CD4-positive, alpha-beta T cell treated with Interleukin-15 for 1 hour (primary cell): ENCODE measurements at places on chromosomes 5 and 9.

- no peak for DNase-seq
These were observed 9.3 kb upstream of the KIF4B start for GRCh38 chr5:155004138-155004744.

- DNase-seq: no peak
These were observed 60.1 kb upstream of the FCHO2 start for GRCh38 chr5:72895758-72896157.

DNA sequence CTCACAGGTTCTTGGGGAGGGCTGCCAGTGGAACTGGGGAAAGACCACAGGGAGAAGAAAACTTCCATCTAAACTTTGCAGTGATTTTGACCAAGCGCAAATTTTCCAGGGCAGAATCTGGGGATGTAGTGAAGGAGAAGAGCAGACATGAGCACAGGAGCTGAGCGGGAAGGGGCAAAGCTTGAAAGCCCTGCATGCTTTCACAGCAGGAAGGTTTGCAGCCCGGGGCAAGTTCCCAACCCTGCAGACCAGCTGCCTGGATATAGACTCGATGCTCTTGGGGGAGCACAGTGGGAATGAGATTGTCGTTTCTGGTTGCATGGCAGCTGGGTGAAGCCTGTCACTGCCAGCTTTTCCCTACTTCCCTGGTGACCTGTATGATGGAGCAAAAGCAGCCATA, 276.8 kb upstream of the RORB start:
- DNase-seq: no peak

DNA sequence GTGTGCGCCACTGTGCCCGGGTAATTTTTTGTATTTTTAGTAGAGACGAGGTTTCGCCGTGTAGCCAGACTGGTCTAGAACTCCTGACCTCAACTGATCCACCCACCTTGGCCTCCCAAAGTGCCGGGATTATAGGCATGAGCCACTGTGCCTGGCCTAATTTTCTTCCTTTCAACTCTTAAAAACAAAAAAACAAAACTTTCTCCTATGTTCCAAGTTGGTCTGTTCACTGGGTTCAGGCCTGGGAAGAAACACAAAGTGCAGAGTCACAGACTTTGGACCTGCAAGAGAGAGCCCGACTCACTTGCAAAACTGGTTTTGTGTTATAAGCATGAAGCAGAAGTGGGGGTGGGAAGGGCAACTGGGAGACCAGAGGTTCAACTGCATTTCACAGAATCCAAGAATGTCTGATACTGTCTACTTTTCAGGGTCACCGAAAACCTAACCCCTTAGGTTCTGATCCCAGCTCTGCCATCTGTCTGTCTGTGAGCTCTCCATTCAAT, 5.2 kb upstream of the HDHD3 start:
- no peak for DNase-seq

DNA sequence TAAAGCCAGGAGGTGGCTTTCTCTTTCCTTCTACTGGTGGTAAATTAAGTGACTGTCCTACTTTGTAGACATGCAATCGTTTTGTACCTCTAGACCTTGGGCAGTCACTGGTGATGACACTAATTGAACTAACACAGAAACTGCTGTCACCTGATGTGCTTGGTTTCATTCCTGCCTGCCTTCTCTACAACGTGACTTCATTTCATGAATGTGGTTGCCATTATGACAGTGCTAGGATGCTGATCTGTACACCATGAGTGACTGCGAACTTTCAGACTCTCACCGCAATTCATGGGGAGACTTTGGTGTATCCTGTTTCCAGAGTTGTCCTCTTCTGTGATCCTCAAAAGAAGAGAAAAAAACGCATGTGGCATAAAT, 47.5 kb downstream of the UBE2QL1 start:
- no peak for DNase-seq

- DNase-seq: no peak
These were observed 119.9 kb downstream of the PAX5 start for GRCh38 chr9:36914212-36914577.

DNA sequence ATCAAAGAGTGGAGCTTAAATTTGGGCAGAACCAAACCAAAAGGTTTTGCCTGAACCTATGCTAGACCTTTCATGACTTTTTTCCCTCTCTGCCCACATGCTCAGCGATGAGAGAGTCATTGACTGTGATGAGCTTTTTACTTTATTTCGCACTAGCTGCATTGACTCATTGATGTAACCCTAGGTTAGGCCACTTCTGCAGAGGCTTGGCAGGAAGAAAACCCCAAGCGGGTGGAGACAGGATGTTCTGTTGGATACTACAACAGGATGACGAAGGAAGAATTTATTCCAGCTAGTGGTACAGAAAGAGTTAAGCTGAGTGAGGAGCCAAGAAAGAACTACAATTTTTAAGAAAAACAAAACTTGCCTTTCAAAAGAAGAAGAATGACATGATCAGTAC, 18.4 kb downstream of the AGXT2 start:
- no peak for DNase-seq

- no peak for DNase-seq
These were observed 48.9 kb downstream of the DAB2IP start for GRCh38 chr9:121700165-121700831.

- no peak for DNase-seq
These were observed 597.9 kb downstream of the DMRTA1 start for GRCh38 chr9:23044549-23044948.

- no peak for DNase-seq
These were observed 15.6 kb downstream of the VCAN start for GRCh38 chr5:83487155-83487554.

DNA sequence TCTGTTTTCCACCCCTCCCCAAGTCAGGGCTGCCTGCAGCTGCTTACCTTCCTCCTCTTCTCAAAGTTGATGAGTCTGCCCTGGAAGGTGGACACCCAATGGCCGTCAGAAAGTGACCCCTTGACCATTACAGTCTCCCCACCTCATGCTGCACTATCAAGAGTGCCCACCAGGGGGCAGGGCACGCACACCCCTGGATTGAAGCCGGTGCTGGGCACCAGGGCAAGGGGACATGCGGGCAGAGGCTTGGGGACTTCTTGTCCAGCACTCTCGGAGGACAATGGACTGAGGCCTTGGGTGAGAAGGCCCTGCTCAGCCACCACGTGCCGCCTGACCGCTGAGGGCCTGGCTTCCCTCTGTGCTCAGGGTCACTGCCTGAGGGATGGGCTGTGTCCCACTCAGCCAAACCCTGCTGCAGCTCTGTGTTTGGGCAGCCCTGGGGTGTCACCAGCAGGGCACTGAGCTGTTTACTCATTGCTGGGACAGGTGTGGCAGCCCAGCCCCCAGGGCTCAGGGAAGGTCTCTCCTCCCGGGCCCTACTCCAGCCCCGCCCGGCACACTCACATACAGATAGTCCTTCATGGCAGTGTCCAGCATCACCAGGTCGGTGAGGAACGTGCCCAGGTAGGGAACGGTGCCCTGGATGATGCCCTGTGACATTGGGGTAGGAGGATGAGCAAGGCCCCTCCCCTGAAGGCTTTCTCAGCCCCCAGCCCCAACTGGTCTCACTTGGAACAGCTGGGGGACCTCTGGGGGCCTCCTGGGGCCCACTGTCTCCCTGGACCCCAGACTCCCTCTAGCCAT, 17.7 kb downstream of the RALGDS start:
- DNase-seq: peak; percentile 46

DNA sequence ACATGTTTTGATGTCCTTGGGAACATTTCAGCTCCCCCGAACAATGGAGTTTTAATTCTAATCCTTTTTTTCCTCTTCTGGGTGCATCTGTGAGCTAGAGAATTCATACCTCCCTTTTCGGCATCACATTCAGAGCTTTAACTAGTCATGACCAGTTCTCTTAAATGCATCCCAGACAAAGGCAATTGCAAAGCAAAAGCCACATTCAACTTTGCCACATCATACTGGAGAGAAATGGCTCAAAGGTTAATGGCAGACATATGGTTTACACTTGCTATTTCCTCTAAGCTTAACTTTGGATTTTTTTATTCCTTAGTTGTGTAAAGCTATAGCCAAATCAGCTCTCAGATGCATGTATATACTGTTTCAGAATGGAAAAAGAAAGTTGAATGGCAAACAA, 153.3 kb downstream of the ESM1 start:
- DNase-seq: no peak

GRCh38 chr9:109830545-109830944, 50.5 kb downstream of the PALM2AKAP2 start:
- DNase-seq: no peak

- no peak for DNase-seq
These were observed 569.5 kb upstream of the WWC1 start for GRCh38 chr5:167721926-167722440.

DNA sequence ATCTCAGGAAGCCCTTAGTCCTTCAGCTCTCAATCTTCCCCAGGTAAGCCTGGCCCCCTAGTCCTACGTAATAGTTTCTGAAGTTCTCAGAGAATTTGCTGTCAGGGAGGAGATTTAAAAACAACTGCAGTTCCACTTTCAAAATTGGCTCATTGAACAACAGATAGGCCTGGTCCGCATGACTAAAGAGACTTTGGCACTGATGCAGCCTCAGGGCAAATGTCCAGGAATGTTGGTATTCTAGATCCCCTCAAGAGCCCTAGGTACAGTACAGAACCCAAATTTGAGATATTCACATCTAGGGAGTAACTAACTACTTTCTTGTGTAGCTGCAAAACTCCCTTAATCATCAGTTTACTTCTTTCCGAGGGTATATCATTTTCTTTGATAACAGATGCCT, 162.8 kb downstream of the GABRG2 start:
- no peak for DNase-seq

- no peak for DNase-seq
These were observed 31.6 kb downstream of the ADRA1B start for GRCh38 chr5:159947708-159948358.

GRCh38 chr9:98009437-98009836, 26.3 kb downstream of the ANP32B start:
- no peak for DNase-seq

- DNase-seq: no peak
These were observed 588.9 kb upstream of the TLE4 start for GRCh38 chr9:78982849-78983248.

DNA sequence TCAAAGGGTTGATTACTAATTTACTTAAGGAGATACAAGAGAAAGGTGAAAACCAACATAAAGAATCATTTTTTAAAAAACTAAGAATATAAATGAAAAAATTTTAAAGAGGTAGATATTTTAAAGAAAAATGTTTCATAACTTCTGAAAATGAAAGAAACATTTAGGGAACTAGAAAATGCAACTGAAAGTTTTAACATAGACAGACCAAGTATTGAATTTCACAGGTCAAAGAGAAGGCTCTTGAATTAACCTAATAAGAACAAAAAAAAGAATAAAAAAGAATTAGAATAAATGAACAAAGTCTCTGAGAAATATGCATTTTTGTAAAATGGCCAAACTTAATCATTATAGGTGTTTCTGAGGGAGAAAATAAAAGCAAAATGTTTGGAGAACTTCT, 16.1 kb upstream of the FAM174A start:
- no peak for DNase-seq

DNA sequence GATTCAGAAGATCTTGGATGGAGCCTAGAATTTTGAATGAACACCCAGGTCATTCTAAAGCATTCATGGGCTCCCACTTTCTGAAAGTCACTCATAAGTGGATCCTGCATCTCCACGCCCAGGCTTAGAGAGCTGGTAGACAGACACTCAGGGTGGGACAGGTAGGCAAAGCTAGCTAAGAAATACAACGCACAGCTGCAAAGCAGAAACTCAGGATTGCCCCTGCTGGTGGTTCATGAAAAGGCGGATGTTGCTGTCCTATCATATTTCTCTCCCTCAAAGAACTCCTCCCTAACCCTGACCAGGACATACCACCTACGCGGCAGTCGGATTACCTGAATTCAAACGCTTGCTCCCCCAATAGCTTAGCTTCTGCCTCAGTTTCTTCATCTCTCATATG, 226.5 kb downstream of the GLIS3 start:
- no peak for DNase-seq

GRCh38 chr5:178360222-178360925, 127.8 kb upstream of the PHYKPL start:
- no peak for DNase-seq

GRCh38 chr5:76978869-76979268, 26.0 kb downstream of the CRHBP start:
- no peak for DNase-seq

DNA sequence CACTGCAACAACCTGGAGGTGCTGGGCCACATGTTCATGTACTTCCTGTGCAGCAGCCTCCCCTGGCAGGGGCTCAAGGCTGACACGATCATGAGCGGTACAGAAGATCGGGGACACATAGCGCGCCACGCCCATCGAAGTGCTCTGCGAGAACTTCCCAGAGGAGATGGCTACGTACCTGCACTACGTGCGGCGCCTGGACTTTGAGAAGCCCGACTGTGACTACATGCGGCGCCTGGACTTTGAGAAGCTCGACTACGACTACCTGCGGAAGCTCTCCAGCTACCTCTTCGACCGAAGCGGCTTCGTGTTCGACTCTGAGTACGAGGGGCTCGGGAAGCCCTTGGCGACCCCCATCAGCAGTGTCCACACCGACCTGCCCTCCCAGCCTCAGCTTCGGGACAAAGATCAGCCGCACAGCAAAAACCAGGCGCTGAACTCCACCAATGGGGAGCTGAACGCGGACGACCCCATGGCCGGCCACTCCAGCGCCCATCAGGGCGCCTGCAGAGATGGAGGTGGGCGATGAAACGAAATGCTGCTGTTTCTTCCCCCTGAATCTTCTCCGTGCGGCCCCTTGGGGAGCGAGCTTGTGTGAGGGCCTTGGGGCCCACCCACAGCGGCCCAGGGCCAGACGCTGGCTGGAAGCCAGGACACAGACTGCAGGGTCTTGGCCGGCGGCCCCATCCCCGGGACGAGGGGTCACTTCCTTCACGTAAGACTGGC, 56.5 kb downstream of the JAK2 start:
- DNase-seq: no peak

DNA sequence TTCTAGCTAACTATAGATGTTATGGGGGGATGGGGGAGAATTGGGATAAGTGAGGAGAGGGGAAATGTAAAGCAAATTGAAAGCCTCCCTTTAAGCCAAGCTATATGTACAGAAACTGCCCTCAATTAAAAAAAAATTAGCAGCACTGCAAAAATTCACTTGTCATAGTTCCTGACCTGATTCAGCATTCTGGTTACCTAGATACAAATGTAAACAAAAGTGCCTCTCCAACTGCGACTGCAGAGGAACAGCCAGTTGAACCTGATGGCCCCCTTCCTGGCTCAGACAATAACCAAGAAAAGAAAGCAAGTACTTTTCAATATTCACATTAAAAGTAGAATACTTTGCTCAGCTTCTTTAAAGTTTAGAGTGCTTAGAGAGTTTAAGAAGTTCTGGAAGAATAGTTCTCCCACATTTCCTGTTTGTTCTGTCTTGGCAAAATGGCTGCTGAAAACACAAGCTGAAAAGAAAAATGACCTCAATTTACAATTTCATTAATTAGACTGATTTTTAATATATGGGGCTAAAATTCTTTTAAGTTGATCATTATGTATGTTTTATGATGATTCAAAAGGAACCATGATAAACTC, 1.5 kb downstream of the FAM81B start:
- no peak for DNase-seq

GRCh38 chr5:134965271-134965825, 2.4 kb upstream of the CATSPER3 start:
- no peak for DNase-seq

DNA sequence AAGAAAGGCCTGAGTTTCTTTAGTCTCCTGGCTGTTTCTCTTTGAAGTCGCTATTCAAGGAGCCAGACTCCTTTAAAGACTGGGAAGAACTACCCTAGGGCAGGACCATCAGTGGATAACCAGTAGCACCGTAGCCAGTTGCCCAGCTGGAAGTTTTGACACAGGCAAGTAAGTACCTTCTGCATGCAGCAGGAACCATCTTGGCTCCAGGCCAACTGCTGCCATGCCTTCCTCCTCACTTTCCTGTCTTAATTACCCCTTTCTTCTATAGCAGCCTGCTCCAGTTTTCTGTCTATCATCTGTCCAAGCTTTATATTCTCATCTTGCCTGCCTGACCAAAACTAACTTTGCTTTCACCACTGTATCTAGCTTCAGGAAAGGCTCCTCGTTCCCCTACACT, 149.7 kb upstream of the SV2C start:
- no peak for DNase-seq
